ENCODE measurements at places on chromosomes 6 and 20.

DNA sequence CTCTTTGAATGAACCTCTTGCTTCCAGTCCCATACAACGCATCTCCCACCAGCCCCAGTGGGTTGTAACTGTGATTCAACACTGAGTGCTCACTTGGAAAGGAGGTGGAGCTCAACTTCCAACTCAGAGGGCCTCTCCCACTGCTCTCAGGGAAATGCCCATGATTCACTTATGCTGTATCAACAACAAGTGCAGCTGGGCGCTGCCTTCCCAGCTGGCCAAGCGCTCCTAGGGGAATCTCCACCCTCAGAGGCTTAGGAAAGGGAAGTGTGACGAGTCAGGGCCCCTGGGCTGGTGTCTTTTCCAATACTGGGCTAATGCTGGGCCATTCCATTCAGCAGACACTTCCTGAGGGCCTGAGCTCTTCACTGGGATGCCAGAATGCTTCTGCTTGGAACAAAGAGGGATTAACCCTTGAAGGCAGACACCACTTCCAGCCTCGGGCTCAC is 8.1 kb upstream of the OCSTAMP start:
- DNase-seq: peak; percentile 50

GRCh38 chr6:118320652-118321051 is 227.4 kb upstream of the PLN start:
- no peak for DNase-seq

- DNase-seq: no peak
These were observed 84.6 kb upstream of the ZNF322 start for GRCh38 chr6:26743941-26744699.

- no peak for DNase-seq
These were observed 54.1 kb downstream of the RREB1 start for GRCh38 chr6:7161845-7162244.

DNA sequence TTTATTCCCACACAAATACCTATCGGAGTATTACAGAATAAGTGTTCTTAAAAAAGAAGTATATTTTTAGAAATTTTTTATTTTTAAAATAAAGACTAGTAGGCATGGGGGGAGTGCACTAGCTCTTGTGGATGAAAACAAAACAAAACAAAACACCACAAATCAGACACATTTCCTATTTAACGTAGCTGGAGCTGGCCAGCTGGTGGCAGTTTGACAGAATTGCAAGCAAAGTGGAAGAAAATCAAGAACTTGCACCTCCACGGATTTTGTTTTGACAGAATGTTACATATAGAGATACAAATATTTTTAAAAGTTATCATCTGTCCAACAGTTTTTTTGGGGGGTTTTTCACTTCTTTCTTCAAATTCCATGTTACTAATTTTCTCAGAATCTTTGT is 63.6 kb upstream of the SNRPB2 start:
- no peak for DNase-seq

GRCh38 chr6:15935661-15936060 is 193.2 kb upstream of the MYLIP start:
- DNase-seq: no peak

- DNase-seq: no peak
These were observed 133.1 kb upstream of the PRDM1 start for GRCh38 chr6:105952772-105953690.

DNA sequence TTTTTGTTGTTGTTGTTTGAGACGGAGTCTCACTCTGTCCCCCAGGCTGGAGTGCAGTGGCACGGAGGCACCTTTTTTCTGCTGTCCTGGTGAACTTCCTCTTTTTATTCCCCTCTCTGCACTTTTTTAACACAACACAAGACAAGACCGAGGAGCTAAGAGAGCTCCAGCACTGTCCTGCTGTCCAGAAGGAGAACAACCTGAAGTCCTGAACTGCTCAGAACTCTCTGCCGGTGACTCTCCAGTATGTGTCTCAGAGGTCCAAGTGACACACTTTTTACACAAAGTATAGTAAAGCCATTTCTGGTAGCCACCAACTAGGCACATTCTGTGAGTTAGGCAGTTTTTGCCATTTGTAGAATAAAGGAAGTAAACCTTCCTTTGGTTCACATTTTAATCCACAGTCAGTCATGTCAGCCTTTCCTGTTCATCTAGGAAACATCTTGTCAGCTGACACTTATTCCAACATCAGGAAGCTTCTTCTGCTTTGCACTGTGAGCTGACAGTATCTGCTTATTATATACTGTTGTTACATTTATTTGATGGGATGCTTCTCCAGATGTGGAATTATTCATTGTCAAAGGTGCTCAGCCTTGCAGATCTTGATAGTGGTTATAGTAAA is 28.1 kb upstream of the TXNDC5 start:
- no peak for DNase-seq

DNA sequence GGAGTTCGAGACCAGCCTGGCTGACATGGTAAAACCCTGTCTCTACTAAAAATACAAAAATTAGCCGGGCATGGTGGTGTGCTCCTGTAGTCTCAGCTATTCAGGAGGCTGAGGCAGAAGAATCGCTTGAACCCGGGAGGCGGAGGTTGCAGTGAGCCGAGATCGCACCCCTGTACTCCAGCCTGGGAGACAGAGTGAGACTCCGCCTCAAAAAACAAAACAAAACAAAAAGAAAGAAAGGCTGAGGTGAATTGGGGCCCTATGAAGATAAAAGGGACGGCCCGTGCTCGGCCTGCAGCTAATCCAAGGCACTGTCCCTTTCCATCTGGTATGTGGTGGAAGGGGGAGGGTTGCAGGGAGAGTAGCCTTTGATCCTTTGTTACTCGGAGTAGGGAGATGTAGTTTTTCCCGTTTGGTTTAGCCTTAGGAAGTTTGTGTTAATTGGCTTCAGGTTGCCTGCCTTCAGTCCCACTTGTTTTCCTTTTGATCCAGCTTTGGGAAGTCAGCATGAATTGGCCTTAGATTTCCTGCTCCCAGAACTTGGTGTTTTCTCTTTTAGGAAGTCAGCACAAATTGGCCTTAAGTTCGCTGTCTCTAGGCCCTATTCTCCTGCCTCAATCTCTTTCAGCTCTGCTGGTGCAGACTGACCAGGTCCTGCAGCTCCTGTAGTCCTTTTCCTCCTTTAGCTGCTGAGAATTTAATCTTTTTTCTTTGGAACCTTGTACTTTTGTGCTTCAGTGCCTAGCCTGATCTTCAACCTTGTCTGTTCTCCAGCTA is 36.1 kb upstream of the PAQR8 start:
- DNase-seq: no peak

DNA sequence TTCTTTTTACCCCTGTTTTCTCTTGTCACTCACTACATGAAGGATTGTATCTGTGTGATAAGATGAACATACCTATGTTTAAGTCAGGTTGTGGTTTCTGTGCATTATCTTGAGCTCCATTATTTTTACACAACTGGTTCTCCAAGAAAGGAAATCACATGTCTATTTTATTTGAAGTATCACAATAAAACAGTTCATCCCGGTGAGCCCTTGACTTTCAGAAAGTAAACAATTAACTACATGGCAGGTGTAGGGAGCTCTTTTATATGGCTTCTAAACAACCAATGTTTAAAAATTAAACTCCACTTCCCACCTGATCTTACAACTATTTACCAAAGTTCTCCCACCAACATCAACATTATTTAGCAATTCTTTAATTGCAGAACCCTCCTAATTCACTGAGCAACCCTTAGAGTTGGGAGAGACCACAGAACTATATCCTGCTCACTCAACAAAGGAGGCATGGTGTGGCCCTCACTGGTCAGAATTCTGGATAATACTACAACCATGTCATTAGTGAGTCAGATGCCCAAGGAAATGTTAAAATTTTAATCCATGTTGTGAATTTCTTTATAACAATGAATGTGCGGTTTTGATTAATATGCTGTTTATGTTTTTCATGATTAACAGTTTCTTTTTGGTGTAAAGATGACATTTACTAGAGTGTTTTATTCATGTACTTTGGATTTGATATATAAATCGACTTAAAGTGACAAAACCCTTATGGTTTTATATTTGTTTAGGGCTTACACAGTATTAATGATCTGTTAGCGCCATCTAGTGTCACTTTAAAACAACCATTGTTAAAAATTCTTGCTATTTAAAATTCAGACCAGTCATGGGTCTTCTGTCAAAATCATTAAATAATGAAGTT is 50.0 kb upstream of the SCGN start:
- DNase-seq: peak; percentile 69

DNA sequence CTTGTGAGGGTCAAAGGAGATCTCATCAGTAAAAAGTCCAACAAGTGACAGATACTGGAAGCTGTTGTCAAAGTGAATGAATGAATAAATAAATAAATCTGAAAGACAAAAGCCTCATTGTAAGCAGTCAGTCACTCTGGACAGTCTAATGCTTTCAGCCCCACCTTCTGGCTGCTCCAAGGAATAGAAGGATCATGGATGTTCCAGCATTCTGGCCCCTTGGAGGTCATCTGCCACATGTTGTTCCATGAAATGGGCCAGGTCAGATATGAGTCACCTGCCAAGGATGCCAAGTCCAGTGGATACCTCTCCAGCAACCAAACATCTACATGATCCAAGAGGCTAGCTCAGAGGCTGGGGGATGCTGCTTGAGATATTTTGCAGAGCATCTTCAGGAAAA is 185.6 kb downstream of the BMP7 start:
- DNase-seq: no peak

GRCh38 chr6:84422380-84422968 is 195.0 kb upstream of the CEP162 start:
- no peak for DNase-seq

DNA sequence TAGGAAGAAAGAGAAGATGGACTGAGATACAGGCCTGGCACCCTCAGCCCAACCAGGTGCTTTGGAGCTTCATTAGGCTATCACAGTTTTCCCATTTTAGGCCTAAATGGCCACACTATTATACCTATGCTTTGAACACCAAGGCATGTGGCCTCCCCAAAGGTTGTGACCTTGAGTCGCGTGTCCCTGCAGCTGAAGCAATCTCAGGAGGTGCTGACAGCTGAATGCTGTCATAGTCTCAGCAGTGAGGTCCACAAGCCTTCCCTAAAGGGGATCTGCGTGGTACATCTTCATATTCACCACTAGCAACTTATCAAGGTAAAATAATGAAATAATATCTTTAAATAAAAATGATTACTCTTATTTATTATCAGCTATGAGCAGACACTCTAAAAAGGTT is 707.9 kb upstream of the NRSN1 start:
- no peak for DNase-seq

Data from CD4-positive, alpha-beta T cell (primary cell).